ENCODE measurements at places on chromosomes 2 and 18.
A peak's percentile ranks its signal among the peaks of the same experiment; 100 is the strongest.

- DNase-seq, result no peak
Measured at GRCh38 chr18:75656035-75656434, 228.5 kb upstream of the SMIM21 start.

- no peak for DNase-seq
Measured at GRCh38 chr2:209442939-209443338, 19.1 kb downstream of the MAP2 start.

- no peak for DNase-seq
Measured at GRCh38 chr2:196453613-196454047, 185.9 kb upstream of the CCDC150 start.

GRCh38 chr2:238868067-238868524 lies 20.2 kb downstream of the TWIST2 start:
- DNase-seq, result no peak

GRCh38 chr2:230658877-230659652 lies 53.6 kb upstream of the CAB39 start:
- DNase-seq, result no peak

DNA sequence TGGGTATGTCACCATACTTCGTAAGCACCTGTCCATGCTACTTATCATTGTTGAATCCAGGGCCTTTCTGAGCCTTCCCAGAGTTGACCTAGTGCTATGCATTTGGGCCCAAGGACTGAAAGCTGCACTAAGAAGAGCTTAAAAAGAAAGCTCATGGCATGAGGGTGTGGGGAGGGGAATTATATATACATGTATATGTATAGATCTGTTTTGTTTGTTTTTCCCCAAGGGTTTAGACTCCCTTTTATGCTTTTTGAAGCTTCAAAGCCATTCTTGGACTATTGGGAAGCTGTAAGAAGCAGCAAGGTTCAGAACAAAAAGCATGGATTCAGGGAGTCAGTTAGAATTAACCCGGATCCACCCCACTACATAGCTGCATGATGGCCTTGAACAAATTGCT lies 23.3 kb downstream of the MFF start:
- no peak for DNase-seq

GRCh38 chr2:197871780-197872456 lies 67.5 kb downstream of the PLCL1 start:
- DNase-seq, result no peak

DNA sequence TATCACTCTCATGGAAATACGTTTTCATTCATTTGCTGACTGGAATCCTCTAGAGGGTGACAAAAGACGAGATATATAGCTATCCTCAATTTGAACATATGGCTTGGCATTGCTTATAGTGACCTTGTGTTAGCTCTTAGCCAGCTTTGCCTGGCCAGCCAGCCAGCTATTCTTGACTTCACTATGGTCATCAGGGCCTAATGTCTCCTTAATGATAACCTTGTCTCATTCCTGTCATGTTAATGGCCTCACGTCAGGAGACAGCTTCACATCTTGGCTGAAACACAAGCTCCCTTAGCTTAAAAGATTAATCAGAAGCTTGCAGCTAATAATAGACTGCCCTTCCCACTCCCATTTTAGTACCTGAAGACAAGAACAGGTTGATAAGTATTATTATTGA lies 1517.5 kb upstream of the PIK3C3 start:
- no peak for DNase-seq

DNA sequence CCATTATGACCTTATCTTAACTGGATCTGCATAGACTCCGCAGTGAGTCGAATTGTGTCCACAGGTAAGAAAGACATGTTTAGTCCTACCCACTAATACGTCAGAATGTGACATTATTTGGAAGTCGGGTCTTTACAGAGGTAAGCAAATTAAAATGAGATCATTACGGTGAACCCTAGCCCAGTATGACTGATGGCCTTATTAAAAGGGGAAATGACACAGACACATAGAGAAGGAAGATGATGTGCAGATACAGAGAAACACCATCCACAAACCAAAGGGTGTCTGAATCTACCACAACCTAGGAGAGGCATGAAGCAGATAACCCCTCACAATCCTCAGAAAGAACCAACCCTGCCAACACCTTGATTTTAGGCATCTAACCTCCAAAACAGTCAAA lies 135.6 kb downstream of the GALNT1 start:
- DNase-seq, result no peak

- DNase-seq, result peak; percentile 68
Measured at GRCh38 chr18:49048396-49049020, 97.7 kb upstream of the SMAD7 start.

GRCh38 chr2:12918835-12919445 lies 202.2 kb downstream of the TRIB2 start:
- peak; percentile 95 for DNase-seq

DNA sequence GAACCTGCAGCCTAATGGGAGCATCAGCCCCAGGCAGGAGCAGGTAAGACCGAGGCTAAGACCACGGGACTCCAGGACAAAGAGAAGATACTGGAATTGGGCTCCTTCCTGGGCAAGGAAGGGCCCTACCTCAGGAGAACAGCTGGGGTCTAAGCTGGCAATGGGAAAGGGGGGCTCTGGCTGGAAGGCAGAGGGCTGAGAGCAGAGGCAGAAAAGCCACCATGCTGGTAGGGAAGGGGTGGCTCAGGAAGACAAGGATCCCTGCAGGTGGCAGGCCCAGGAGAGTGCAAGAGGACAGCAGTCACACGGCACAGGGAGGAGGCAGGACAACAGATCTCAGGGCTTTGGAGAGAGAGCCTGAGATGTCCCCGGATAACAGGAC lies 203.5 kb downstream of the NDUFA10 start:
- no peak for DNase-seq

DNA sequence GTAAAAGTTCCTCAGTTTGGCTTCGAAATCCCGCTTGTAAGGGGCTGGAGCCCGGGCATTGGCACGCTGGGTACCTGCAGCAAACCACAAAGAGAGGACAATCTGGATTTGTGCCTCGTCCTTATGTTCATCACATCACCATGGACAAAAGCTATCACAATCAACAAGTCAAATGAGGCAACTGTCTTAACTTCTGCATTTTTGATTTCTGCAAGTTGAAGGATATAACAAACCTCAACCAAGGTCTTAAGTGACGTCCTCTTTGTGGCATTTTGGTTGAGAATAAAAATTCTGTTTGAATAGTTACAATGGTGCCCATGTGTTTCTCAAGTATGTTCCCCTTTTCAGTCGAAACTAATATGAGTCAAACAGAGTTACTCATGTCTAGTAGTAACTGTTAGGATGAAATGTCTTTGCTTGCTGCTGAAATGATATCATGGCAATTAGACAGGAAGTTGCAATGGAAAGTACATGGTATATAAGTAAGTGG lies 70.8 kb upstream of the STK17B start:
- DNase-seq, result no peak

- no peak for DNase-seq
Measured at GRCh38 chr2:50315336-50315735, 716.6 kb downstream of the NRXN1 start.

GRCh38 chr18:9389706-9390105 lies 55.1 kb downstream of the TWSG1 start:
- DNase-seq, result no peak

Data from AG09319 (cell line).